ENCODE measurements at places on chromosomes 11 and 22.

DNA sequence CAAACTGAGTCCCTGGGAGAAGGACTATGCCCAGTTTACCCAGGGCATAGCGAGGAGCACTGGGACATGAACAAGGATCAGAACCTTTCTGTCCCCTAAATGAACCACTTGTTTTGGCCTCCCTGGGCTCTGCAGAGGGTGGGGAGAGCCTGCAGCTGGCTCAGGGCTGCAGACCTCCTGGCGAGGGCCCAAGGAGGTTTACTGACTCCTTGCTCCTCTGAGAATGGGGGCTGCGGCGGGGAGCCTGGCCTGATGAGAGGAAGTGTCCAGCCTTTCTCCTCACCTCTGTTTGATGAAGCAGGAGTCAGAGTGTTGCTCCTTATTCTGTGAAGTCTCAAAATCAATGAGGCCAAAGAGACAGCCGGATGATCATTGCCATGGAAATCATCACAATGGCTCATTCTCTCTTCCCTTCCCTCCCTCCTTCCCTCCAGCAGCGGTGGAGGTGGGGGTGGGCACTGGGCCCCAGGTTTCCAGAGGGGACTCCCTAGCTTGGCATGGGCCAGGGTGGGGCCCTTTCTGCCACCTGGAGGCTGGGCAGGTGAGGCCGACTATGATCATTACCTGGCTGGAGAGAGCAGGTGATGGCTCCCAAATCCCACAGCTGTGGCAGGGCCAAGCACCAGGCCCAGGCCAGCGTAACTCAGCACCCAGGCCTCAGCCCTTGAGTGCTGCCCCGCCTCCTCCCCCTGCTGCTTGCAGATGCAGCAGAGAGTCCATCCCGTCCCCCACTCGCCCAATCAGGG lies 169.7 kb downstream of the CEP164 start:
- DNase-seq, result no peak

DNA sequence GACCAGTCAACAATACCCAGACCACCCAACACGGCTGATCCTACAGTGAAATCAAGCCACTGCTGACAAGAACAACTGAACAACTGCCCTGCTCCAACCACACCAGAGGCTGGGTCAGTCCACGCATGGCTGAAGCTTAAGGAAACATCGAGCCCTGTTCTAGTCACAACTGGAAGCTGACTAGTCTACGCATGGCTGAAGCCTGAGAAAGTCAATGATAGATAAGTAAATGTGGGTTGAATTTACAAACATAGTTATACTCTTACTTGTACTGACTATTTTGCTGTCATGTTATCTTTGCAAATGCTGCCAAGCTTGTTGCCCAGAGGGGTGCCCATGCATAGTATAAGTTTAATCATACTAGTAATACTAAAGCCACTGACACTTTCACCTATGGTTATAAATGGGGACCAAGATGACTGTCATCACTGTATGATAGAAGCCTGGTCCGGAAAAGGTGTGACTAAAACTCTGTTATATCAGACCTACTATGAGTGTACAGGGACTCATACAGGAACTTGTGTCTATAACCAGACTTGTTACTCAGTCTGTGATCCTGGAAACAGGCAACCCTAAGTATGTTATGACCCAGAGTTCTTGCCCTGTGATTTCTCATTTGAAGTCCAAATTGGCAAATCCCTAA lies 43.4 kb upstream of the GLYAT start:
- DNase-seq, result no peak

DNA sequence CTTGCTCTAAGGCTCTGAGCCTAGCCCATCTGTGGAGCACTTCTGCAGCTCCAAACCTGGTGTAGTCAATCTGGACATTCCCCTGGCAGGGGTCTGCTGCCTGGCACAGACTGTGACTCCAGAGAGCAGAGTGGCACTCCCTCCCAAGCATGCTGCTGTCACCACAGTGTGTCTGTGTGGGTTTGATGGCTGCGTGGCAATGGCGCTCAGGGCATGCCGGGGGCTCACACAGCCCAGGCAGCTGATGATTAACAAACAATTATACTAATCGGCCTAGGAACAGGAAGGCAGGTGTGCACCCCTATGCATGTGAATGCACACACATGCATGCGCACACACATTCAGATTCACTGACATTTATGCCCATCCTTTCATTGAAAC lies 9.0 kb upstream of the NECTIN1 start:
- DNase-seq, result no peak

GRCh38 chr11:20026629-20027555 lies 133.4 kb downstream of the DBX1 start:
- DNase-seq, result no peak

DNA sequence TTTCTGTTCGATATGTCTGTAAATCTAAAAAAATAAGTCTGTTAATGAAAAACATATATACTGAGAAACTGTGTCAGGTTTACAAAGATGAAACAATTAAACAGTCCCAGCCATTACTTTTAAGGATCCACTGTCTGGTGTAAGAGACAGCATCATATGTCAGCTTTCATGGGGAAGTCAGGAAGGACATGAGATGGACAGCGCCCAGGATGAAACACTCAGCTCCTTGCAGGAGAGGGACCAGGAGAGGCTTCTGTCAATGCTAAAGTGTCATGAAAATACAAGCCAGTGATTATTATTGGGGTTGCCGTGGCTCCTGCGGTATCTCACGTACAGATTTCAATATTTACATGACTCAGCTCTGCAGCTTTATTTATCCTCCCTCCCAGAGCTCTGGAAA lies 1524.6 kb downstream of the TBC1D22A start:
- DNase-seq, result no peak

GRCh38 chr11:120682866-120683265 lies 171.3 kb downstream of the GRIK4 start:
- no peak for DNase-seq

DNA sequence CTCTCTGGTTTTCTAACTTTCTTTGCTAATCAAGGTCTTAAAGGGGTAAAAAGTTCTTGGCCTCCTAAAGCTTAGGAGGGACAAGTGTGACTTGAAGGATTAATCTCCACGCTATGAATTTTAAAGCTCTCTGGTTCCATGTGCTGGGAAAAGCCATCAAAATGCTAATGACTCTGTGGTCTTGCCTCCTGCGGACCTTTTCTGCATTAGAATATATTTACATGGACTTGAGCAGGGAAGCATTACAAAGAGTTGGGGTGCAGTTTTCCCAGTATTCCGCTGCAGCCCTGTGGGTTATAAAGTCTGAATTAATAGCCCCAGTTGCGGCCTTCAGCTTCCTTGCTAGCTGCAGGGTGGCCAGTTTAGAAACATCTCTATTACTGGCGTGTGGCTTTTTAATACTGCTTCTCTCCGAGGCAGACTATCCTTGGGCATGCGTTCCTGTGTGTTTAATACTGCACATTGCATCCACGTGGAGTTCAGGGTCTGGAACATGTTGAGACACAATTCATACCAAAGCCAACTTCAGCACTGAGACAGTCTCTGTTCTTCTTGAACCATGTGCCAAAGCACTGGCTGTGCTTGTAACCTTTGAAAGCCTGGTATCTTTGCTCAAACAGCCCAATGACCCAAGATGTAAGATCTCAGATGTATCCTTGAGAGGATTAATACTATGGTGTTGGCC lies 27.3 kb downstream of the TSPAN18 start:
- no peak for DNase-seq

- DNase-seq, result no peak
Measured at GRCh38 chr11:71322192-71322735, 69.9 kb upstream of the SHANK2 start.

DNA sequence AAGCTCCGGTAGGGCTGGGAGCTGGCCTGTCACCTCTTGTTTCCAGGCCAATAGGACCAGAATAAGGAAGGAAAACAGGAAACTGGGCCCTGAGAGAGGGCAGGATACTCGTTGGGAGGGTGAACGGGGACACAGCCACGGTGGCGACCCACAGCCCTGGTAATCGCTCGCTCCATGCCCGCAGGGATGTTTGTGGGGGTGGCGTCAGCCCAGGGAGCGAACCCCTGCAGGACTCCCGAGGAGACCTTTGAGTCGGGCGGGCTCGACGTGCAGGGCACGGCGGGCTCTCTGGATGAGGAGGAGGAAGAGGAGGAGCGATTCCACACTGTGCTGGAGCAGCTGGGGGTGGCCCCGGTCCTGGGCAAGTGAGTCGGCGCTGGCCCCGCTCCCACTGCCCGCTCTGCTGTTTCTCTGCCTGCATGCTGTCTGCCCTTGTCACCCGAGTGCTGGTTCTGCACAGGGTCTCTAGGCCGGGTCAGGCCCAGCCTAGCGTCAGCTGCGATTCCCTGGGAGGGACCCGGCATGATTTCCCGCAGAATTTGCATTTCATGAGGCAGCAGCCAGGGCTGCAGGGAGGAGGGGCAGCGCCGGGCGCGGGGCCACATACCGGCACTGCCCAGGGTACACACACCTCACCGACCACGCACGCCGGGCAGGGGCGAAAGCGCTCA lies 1.6 kb downstream of the CRACR2B start:
- DNase-seq, result no peak

DNA sequence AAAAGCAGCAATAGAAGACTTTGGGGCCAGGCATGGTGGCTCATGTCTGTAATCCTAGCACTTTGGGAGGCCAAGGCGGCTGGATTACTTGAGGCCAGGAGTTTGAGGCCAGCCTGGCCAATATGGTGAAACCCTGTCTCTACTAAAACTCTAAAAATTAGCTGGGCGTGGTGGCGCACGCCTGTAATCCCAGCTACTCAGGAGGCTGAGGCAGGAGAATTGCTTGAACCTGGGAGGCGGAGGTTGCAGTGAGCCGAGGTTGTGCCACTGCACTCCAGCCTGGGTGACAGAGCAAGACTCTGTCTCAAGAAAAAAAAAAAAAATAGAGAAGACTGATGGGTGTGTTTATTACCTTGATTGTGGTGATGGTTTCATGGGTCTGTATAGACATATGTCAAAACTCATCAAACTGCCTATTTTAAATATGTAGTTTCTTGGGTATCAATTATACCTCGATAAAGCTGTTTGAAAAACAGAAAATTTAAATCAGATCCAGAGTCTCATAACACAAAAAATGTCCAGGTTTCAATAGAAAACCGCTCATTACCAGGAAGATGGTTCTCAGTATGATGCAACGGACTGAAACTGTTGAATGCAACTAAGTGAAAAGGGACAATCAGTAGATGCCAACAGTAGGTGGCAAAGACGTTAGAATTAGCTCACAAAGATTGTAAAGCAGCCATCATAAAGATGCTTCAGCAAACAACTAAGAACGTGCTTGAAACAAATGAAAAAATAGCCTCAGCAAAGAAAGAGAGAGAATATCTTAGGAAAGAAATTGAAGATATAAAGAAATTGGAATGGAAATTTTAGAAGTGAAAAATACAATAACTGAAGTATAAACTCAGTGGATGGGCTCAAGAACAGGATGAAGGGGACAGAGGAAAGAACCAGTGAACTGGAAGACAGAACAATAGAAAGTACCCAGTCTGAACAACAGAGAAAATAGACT lies 33.1 kb upstream of the SEPTIN5 start:
- no peak for DNase-seq

DNA sequence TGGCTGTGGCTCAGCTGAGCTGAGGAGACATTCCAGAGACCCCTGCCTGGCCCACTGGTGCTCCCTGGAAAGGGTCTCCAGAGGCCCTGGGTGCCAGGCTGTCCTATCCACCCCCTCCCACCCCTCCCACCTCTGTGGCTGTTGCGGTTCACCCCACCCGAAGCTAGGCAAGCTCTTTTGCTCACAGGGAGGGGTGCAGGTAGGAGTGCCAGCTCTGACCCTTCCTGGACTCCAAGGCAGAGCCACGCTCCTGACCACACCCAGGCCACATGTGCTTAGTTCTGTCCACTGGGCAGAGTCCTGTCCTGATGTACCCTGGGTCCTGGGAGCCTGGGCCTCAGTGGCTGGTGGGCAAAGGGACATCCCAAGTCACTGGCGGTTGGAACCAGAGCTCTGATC lies 16.4 kb downstream of the IL17REL start:
- DNase-seq, result no peak

- peak; percentile 59 for DNase-seq
Measured at GRCh38 chr11:27913650-27914049, 194.3 kb downstream of the KIF18A start.

DNA sequence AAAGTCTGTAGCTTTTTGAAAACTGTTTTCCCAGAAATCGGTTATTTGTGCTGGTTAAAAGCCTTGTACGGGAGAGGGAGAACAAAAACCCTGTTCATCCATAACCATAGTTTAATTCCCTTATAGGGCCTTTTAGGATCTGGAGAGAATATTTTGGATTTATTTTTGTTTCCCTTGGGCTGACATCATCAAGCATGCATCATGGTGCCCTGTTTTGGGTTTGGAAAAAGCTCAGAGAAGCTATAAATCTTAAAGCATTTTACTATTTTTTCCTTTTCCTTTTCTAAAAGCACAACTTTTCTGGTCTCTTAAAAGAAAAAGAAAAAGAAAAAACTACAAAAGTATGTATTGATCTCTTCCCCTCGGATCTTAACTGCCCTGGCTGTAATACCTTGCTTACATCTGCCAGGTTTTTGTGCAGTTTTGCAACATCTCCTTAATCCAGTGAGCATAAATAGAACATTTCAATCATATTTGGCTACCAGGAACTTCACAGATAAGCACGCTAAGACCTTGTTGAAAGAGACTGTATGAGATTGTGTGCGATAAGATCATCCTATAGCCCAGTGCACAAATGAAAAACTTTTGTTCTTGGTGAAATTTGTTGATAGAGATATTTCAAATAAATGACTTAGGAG lies 88.0 kb downstream of the ZBTB16 start:
- DNase-seq, result no peak

GRCh38 chr11:17631702-17632365 lies 84.8 kb downstream of the OTOG start:
- no peak for DNase-seq

DNA sequence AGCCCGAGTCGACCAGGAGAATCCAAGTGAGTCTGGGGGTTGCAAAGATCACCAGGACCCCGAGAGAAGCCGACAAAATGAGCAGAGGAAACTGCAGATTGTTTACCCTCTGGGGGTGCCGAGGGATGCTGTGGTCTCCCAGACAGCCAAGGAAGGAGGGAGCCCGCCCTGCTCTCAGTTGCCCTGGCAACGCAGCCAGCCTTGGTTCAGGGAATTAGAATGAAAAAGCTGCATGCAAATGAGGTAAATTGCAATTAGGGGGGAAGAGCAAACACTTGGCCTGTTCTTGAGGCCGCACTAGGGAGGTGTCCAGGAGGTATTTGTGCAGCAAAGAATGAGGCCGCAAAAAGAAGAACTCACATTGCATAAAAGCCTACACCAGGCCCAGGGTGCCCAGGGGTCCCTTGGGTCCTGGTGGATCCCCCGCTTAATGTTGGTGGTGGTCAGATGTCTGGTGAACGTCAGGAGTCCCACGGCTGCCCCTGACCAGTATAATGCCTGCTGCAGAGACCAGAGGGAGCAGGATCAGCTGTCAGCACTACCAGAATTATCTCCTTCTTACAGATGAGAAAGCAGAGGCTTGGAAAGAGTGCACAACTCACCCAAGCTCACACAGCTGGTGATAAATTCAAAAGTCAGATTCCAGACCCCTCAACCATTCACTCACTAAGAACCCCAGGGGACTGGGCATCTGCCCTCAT lies 40.3 kb upstream of the ATXN10 start:
- no peak for DNase-seq

- DNase-seq, result no peak
Measured at GRCh38 chr11:57240007-57240406, 3.0 kb upstream of the APLNR start.

- peak; percentile 8 for DNase-seq
Measured at GRCh38 chr11:38498721-38499120, 1900.7 kb upstream of the RAG2 start.

Data from HS-27A (cell line).